ENCODE measurements at places on chromosomes 1 and 21. TPM values are rescaled to one million over a fixed set of nuclear protein-coding genes. Genes with fewer than 3 reads are reported as not detected.
A peak's percentile ranks its signal among the peaks of the same experiment; 100 is the strongest.

GRCh38 chr1:25729790-25730644, 70.0 kb upstream of the SELENON start:
- no peak for DNase-seq

DNA sequence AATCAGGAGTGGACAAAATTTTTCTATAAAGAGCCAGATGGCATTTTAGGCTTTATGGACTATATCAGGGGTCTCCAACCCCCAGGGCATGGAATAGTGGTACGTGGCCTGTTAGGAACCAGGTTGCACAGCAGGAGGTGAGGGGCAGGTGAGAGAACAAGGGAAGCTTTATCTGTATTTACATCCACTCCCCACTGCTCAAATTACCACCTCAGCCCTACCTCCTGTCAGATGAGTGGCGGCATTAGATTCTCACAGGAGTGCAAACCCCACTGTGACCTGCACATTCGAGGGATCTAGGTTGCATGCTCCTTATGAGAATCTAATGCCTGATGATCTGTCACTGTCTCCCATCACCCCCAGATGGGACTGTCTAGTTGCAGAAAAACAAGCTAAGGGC, 13.9 kb downstream of the PHTF1 start:
- DNase-seq, result no peak

Gene OPRD1
- not detected for total RNA-seq

DNA sequence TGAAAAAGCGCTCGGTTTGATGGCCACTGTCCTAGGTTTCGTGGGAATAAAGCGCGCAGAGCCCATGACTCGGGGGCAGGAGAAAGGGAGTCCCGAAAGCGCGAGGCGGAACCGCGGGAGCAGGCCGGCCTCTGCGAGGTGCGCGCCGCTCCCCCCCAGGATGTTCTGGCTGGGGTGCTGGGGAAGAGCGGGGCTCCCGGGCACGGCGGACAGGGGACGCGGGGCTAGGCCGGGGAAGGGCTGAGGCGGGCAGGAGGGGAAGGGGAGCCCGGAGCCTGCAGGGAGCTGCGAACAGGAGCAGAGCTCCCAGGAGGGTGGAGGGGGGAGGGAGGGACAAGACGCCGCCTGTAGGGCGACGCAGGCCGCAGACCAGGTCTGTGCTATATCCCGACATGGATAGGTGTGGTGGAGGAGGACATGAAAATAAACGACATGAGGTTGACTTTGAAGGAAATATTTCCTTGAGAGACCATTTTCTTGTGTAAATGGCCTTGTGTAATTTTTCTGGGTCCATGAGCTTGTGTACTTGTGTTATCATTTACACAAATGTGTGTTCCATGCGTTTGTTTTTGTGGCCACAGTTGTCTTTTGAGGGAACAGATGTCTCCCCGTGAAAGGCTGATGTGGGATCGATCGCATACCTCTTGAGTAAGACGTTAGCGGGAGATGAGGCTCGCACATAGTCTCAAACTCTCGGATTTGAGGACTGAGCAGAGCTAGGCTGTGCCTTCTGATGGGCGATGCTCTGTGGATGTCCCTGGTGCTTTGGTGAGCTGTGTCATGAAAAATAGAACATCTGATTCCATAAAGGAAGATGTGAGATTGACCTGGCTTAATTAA, 1.3 kb downstream of the PCNT start:
- DNase-seq, result peak; percentile 60

GRCh38 chr21:44078411-44078981, 28.7 kb upstream of the PWP2 start:
- DNase-seq, result no peak

DNA sequence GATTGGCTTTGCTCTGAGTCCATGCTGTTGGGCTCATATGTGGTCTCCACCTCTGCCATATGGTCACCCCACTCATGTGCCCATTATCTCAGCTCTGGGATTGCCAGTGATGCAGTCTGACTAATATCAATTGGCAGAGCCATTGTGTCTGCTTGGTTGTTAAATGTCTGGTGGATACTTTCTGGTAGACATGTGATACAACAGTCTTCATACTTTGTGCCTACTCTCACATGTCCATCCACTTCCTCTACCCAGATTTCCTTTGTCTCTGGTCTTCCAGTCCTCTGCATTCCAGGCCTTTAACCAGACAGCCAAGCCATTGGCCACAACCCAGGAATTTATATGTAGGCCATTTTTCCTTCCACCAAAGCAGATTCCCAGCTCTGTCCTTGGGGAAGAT, 30.8 kb upstream of the DIPK1A start:
- no peak for DNase-seq
